KBM-7 (cell line): ENCODE measurements at places on chromosomes 13 and 19.
A peak's percentile ranks its signal among the peaks of the same experiment; 100 is the strongest.

DNA sequence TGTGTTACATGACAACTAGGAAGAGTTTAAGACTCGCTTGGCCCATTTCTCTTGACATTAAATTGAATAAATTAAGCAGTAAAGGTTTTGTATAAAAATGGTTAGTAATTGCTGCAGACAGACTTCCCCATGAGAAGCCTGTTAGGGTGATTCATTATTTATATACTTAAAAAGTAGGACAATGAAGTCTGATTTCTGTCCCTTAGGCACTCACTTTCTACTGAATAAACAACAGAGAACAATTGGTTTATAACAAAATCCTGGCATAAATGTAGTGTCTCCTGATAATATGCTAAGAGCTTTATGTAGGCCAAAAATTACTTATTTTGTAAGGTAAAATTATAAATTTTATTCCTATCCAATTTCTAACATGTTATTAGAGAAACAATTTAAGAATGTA lies 2138.5 kb upstream of the PCDH20 start:
- DNase-seq = no peak

- DNase-seq = peak; percentile 11
Measured at GRCh38 chr13:94707400-94708021, 4.8 kb downstream of the SOX21 start.

GRCh38 chr13:87570669-87571068 lies 100.5 kb upstream of the SLITRK5 start:
- DNase-seq = no peak

DNA sequence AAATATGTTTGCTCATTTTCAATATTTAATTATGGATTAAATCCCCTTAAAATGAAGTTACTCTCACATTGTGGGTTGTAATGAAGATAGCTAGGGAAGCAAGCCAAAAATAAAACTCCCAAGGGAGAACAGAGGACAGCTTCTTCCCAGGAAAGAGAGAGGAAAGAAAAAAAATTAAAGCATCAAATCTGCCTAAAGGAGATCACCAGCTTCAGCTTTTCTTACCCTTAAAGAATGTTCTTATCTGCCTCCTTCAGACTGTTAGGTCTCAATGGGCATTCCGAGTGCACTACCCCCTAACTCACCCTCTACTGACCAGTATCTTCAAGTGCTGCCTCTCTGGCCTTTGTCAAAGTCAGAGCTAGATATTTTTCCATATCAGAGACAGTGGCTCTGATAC lies 55.2 kb downstream of the XPO4 start:
- no peak for DNase-seq

DNA sequence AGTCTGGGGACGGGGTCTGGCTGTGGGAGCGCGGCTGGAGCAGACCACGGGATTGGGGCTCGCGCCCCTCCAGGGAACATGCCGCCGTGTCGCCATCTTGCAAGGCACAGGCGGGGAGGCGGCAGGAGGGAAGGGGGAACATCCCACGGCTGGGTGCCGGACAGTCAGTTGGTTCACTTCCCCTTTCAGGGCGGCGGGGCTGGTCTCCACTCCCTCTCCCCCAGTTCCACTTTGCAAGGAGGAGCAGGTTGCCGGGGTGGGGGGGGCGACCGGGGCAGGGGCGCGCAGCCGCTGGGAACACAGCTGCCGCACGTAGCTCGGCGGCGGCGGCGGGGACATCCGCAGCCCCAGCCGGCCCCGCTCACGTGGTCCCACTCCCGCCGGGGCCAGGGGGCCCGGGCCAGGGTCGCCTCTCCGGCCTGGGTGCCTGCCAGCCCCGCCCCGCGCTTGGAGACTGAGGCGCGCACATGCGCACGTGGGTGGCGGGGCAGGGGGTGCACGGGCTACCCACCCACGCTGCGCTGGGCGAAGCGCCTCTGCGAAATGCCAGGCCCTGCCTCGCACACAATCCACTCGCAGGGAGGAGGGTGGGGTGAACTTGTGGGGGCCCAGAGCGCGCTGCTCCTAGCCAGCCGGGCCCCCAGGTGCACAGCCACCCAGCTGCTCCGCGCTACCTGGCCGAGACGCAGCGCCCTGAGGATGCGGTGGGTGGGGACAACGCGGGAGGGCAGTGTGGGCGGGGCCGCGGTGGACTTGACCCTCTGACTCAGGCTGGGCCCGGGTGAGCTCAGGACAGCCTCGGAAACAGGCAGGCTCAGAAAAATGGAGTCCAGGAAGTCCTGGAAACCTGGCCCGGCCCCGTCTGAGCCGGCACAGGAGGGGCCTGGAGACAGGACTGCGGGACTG lies 6.4 kb downstream of the KLF16 start:
- peak; percentile 95 for DNase-seq

DNA sequence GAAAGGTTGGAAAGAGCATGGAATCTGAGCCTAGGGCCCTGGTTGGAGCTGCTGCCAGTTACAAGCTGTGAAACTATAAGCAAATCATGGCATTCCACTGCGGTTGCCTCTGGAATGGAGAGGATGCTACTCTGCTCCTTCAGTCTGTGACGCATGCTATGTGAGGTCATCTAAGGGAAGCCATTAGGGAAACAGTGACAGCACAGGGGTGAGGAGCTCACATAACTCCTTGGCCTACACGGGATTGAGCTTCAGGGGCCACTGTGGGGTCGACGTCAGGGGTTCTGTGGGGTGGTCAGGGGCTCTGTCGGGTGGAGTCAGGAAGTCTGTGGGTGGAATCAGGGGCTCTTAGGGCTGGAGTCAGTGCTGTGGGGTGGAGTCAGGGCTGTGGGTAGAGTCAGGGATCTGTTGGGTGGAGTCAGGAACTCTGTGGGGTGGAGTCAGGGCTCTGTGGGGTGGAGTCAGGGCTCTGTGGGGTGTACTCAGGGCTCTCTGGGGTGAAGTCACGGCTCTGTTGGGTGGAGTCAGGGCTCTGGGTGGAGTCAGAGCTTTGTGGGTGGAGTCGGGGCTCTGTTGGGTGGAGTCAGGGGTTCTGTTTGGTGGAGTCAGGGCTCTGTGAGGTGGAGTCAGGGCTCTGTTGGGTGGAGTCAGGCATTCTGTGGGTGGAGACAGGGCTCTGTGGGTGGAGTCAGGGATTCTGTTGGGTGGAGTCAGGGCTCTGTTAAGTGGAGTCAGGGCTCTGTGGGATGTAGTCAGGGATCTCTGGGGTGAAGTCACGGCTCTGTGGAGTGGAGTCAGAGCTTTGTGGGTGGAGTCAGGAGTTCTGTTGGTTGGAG lies 35.8 kb upstream of the MEDAG start:
- DNase-seq = peak; percentile 68

- no peak for DNase-seq
Measured at GRCh38 chr13:23325191-23325590, 108.3 kb downstream of the SACS start.

- no peak for DNase-seq
Measured at GRCh38 chr19:645912-646778, 6.5 kb downstream of the FGF22 start.

GRCh38 chr13:101690871-101691270 lies 238.4 kb downstream of the ITGBL1 start:
- no peak for DNase-seq

DNA sequence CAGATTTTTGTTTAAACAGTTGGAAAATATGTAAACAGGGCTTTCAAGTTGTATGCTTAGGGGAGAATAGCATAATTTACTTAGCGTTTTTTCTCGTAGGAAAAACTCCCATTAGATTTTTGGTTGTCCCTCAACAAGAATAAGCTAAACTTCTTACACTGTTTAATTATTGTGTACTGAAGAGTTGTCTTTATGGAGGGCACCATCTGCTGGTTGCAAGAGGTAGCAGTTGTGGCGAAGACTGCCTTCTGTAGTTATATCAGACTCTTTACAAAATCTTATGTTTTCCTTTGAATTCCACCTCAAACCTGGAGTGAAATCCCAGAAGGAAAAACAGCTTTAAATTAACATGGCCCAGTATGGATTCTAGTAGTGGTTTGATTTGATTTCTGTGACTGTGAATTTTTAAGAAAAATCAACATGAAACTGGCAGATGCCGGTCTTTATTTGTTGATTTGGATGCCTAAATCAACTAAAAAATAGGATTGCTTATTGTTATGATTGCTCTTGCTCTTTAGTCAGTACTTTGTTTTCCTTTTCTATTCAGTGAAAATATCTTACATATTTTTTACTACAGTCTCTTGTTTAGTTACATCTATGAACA lies 53.4 kb downstream of the PDS5B start:
- DNase-seq = peak; percentile 62

DNA sequence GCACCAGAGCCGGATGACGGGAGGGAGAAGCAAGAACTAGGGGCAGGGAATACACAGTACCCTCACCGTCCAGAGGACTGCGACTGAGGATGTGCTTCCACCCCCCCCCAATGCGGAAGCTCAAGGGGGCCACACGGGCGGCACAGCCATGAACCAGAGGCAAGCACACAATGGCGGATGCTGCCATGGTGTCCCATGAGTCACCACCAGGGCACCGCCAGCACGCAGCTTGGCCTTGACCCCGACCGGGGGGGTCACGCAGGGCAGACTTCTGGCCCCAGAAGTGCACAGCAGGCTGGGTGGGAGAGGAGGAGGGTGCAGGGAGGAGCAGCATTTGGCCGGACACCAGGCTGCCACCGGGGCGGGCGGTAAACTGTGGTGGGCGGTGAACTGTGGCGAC lies 83.5 kb upstream of the ZNF254 start:
- no peak for DNase-seq

DNA sequence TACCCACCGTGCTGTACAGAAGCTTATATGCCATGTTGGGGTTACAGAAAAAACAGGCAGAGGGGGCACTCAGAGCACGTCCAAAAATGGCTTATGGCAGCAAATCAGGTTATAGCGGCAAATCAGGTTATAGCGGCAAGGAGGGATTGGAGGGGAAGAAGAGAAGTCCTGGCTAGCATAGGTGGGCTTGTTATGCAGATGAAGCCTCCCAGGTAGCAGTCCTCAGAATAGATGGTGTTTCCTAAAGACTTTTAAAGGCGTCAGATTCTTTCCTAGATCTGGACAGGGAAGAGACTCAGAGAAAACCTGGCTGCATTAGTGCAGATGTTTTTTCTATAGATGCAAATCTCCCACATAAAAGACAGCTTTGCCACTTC lies 19.8 kb upstream of the PLEKHF1 start:
- no peak for DNase-seq

GRCh38 chr19:47628078-47628771 lies 19.3 kb downstream of the BICRA start:
- DNase-seq = no peak
